Stimulated activated naive CD8-positive, alpha-beta T cell treated with anti-CD3 and anti-CD28 coated beads, Interleukin-15, Interleukin-2, amounts not matched to agents 100 U/mL and 50 U/mL, for 24 hours (primary cell): ENCODE measurements at places on chromosomes 7 and 10.

- DNase-seq: peak; percentile 59
These were observed 372.5 kb downstream of the SDK1 start for GRCh38 chr7:3673524-3673923.

GRCh38 chr10:43822631-43823580 lies 174.2 kb upstream of the ZNF32 start:
- no peak for DNase-seq

GRCh38 chr7:77808517-77808916 lies 9.9 kb downstream of the PHTF2 start:
- no peak for DNase-seq

DNA sequence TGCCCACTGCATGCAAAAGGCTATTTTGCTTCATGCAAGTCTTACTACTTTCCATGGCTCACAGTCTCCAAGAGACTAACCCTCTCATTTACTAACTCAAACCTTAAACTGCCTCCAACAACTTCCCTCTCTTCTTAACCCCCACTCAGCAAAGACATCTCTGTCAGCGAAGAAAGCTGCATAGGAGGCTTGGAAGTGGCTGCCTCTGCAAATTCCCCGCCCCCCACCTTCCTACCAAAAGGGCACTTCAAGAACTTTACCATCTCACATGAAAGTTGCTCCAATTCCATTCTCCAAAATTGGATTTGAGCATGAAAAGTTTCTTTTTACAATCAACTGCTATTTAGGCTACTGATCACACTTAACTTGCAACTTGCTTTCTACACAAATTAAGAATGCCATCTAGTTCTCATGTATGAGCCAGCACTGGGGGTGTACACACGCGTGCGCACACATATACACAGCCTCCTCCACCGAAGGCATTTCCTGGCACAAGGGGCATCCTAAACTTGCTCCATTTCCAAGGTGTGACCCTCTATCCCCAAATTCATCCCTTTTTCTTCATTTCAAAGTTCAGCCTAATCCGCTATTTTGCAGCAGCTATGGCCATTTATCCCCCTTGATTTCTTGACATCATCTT lies 1.8 kb downstream of the CCDC6 start:
- DNase-seq: no peak

GRCh38 chr7:2416650-2417049 lies 13.2 kb downstream of the CHST12 start:
- DNase-seq: no peak

GRCh38 chr7:128380483-128381106 lies 19.1 kb upstream of the PRRT4 start:
- no peak for DNase-seq

DNA sequence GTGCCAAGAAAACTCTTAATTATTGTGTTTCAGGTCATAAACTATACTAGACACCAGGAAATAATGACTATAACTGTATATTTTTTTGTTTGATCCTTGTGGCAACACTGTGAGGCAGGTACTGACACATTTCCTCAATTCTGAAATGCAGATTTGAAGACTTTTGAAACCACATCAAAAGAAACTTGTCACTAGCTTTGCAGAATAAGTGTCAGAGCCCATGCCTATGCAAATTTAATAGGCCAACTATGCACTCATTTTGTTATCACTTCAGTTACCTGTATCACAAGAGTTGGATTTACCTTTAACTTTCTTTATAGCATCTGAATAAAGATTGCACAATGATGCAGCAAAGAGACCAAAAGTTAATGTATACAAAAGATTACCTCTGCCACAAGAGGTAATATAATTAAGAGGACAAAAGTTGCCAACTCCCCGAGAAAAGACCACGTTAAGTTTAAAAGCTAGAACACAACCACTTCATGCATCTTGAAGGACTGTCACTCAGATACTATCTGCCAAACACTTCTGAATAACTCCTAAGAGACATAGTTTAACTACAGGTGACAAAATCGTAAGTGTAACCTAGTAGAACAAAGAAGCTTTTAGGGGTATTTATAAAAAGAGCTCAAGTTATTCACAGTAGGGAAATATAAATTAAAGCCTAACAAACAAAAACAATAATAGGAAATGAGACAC lies 80.5 kb downstream of the ELAPOR2 start:
- no peak for DNase-seq

- DNase-seq: no peak
These were observed 302.5 kb downstream of the BMPER start for GRCh38 chr7:34207810-34208209.

DNA sequence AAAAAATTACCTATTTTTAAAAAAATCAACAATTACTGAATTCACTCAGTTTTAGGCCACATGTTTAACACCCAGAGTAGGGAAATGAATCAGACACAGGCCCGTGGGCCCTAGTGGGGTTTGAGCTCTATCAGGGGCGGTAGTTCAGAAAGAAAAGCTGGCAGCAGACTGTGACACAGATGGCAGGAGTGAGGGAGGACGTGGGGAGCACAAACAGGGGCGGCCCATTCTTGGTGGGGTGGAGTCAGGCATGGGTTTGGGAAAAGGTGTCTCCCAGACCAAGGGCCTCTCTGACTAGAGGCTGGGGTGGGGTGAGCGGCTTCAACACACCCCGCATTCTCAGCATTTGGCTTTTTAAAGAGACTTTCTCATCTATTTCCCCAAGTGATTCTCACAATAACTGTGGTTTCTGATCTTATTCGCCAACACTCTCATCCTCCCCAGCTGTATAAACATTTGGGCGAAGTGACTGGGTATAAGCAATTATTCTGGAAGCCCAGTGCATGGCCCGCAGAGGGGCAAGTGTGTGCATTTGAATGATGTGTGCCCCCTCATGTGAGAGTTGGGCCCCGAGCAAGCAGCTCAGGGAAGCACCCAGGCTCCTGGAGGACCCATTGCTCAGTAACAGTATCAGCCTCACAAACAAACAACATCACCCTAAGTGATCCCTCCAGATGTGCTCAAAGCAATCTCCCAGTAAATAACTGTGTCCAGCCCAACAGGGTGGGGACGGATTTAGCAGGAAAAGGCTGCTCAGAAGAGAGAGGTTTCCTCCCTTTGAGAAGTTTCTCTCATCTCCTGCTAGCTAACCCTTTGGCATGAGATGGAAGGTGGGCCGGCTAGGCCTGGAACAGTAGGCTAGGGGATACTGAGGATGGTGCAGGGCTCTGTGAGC lies 437.6 kb upstream of the ZMIZ1 start:
- DNase-seq: peak; percentile 10

DNA sequence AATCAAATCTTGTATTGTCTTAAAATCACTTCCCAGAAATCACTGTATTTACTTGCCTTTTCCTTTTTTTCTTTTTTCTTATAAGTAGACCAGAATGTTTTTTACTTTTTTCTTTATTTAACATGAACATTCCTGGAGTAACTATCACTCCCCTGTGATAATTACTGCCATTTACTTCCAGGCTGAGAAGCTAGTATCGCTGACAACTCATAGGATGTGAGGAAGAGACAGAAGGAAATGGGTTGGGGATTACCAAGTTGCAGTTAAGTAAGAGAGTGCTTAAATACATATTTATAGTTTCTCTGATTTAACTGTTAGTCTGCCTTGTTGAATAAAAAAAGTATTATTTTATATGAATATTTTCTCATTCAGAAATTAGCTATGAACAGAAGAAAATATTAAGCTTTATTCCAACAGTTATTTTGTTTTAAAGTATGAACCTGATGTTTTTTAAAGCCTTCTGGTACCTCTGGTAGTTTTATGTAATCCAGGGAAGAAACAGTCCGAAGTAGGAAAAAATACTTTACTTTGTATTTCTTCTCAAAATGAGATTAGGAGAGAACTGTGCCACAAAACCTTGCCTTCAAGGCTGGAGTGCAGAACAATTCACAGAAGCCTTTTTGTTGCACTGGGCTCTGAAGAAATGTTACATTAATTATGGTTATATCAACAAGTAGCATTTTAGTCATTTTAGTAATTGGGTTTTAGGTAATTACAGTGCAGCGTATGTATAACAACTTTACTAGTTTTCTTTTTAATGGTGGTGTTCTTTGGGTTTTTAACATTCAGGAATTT lies 72.8 kb downstream of the SHOC2 start:
- DNase-seq: no peak

DNA sequence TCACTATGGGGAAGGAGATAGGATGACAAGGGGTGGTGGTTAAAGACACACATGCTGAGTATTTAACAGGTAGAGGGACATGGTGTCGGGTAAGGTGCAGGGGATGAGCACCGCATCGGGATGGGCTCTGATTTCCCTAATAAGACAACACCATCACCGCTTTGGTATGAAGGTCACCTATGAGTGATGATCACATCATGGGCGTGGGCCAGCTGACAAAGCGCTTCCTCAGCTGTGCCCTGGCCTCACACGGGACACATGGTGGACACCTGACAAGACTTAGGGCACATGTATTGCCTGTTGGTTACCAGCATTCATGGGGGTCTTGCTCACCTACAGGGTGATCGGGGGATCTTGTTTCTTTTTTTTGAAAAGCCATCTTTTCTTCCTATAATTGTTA lies 12.8 kb downstream of the C7orf57 start:
- DNase-seq: no peak

DNA sequence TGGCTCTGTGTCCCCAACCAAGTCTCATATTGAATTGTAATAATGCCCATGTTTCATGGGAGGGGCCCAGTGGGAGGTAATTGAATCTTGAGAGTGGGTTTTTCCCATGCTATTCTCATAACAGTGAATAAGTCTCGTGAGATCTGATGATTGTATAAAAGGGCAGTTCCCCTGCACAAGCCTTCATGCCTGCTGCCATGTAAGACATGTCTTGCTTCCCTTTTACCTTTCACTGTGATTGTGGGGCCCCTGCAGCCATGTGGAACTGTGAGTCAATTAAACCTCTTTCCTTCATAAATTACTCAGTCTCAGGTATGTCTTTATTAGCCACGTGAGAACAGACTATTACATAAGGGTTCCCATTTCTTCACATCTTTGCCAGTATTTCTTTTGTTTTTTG lies 97.1 kb upstream of the CPXM2 start:
- DNase-seq: no peak

DNA sequence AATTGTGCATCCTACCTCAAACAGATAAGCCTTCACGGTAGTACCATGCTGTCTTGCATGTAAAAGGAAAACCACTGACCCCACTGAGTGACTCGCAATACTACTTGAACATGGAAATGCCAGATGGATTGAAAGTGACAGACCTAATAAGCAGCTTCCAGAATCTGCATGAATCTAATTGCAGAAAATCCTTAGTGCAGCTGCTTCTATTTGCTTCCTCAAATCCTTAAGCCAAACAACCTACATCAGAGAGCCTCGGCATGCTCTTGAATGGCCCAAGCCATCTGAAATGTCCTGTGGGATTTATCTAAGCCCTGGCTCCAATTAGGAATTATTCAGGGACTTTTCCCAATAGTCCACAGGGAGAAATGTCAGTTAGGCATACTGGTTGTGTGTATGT lies 509.5 kb upstream of the CELF2 start:
- no peak for DNase-seq

- DNase-seq: no peak
These were observed 987.9 kb downstream of the KCNMA1 start for GRCh38 chr10:76649723-76650127.

GRCh38 chr7:2272031-2272430 lies 30.0 kb downstream of the NUDT1 start:
- DNase-seq: no peak

- DNase-seq: no peak
These were observed 11.1 kb downstream of the KCP start for GRCh38 chr7:128899392-128899791.

DNA sequence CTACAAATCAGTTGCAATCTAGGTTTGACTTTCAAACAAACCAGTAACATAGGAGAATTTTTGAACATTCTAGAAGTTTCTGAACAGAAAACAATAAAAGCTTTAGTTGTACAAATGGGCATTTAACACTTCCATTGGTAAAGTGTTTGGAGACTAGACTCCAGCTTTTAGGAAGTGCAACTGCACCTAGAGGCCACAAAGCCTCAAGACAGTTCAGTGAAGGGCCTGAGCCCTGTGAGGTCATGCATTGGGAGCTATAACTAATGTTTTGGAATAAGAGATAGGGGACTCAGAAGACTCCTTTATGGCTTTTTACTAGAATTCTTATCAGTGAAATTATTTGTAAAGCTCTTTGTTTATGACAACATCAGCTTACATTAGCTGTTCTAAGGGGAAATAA lies 3.0 kb upstream of the EPHB6 start:
- no peak for DNase-seq

DNA sequence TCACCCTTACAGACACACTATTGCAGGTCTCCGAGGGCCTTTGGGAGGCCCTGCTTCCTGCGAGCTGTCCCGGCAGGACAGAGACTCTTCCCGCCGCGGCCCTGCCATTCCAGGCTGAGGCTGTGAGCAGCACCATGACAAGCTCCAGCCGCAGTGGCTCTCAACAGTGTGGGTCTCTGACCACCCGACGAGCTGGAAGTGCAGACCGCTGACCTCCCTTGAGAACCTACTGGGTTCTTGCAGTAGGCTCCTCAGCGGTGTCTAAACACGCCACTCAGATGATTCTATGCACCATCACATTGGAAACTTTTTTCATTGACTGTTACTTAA lies 303.4 kb downstream of the WDR37 start:
- DNase-seq: no peak

GRCh38 chr7:106312099-106312871 lies 27.5 kb upstream of the NAMPT start:
- DNase-seq: no peak

GRCh38 chr7:70347463-70348254 lies 749.4 kb downstream of the AUTS2 start:
- DNase-seq: no peak

DNA sequence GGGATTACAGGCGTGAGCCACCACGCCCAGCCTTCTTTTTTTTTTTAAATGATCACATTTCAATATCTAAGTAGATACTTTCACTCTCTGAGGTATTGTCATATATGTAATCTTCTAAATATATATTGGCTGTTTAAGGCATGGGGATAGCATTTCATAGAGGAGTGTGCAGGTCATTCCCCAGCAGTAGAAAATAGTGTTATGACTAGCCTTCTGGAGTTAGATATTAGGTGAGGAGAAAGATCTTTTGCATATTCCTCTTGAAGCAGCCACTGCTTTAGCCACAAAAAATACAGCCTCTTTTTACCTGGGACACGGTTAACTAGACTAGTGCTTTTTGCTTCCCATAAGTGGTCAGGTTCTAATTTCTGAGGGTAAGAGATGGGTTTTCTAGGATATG lies 28.9 kb downstream of the ADD3 start:
- DNase-seq: no peak

- no peak for DNase-seq
These were observed 6.3 kb downstream of the ACTL6B start for GRCh38 chr7:100649826-100650565.

DNA sequence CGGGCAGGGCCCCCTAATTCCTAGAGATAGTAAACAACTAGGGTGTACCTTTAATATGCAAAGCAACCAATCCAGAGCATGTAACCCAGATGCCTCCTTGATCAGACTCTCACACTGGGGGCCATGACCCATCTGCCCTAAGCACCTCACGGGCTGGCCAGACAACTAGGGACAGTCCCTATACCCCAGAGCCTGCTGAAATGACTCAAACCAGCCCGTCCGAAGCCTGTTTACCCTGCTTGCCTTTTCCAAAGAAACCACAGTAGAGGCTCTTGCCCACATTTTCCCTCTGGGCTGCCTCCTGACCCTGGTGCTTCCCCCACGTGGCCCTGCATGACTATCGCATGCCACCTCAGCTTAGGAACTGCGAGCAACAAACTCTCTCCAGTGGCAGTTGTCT lies 46.2 kb downstream of the RGS10 start:
- DNase-seq: peak; percentile 82
